ENCODE measurements at places on chromosomes 2 and 18.

- H3K4me3 ChIP-seq = no peak overlapping the region
- H3K36me3 ChIP-seq = no peaks in the 10 kb centered on the region
- no peaks in the 10 kb centered on the region for H3K4me1 ChIP-seq
- H3K27me3 ChIP-seq = no peaks in the 10 kb centered on the region
- no peak overlapping the region for H3K27ac ChIP-seq
- no peak for DNase-seq
Observed at GRCh38 chr2:237354892-237355291, 59.1 kb downstream of the COL6A3 start.

- no peak overlapping the region for H3K4me3 ChIP-seq
- H3K27me3 ChIP-seq = no peaks in the 10 kb centered on the region
- H3K4me1 ChIP-seq = no peaks in the 10 kb centered on the region
- no peaks in the 10 kb centered on the region for H3K36me3 ChIP-seq
- H3K27ac ChIP-seq = no peak overlapping the region
Observed at GRCh38 chr2:145095641-145096435, 575.9 kb upstream of the ZEB2 start.

DNA sequence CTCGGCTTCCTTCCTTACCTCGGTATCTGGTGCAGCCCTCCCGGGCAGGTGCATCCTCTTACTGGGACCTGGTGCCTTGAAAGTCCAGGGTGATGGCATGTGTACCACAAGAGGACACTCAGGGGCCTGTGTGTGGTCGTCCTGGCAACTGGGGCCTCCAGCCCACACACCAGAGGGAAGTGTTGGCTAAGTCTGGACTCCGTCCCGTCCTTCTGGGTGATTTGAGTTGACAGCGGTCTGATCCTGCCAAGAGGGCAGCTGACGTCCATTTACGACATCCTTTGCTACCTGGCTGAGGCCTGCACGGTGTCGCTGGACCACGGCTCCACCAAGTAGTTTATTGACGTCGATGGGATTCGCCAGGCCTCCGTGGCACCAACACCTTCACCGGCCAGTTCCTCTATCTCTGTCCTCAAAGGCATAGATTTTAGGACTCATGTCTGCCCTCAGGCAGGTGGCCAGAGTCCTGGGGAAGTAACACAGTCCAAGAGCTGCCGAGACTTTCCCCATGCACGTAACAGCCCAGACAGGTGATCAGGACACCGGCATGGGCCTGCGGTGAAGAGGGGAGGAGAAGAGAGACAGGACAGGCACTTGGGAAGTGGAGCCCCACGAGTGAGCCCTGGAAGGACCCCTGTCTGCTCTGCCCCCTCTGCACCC is 186.0 kb upstream of the HDAC4 start:
- H3K4me3 ChIP-seq = no peak overlapping the region
- peaks cover 2% of the 10 kb centered on the region for H3K4me1 ChIP-seq
- no peaks in the 10 kb centered on the region for H3K27me3 ChIP-seq
- H3K27ac ChIP-seq = no peak overlapping the region
- no peak for DNase-seq

- no peaks in the 10 kb centered on the region for H3K27me3 ChIP-seq
- no peak for DNase-seq
- H3K36me3 ChIP-seq = peaks cover 22% of the 10 kb centered on the region
- peaks cover 16% of the 10 kb centered on the region for H3K4me1 ChIP-seq
- H3K4me3 ChIP-seq = no peak overlapping the region
Observed at GRCh38 chr18:80107426-80107825, 1.6 kb upstream of the ADNP2 start.

- no peak within 1 kb of the TSS for H3K4me3 ChIP-seq
- H3K36me3 ChIP-seq = no peaks in the 10 kb centered on the region
- H3K27me3 ChIP-seq = no peaks in the 10 kb centered on the region
- no peak for DNase-seq
- no peak within 1 kb of the TSS for H3K27ac ChIP-seq
- H3K4me1 ChIP-seq = no peaks in the 10 kb centered on the region
Observed at GRCh38 chr2:43676322-43677050, at the start of gene C1GALT1C1L. TSS of gene C1GALT1C1L (minus strand) at chr2:43676429. CDS start at chr2:43676322, 107 bp downstream.

- H3K4me3 ChIP-seq = no peak overlapping the region
- H3K4me1 ChIP-seq = peaks cover 2% of the 10 kb centered on the region
- no peak for DNase-seq
Observed at GRCh38 chr2:216017365-216017764, 4.0 kb upstream of the MREG start.

DNA sequence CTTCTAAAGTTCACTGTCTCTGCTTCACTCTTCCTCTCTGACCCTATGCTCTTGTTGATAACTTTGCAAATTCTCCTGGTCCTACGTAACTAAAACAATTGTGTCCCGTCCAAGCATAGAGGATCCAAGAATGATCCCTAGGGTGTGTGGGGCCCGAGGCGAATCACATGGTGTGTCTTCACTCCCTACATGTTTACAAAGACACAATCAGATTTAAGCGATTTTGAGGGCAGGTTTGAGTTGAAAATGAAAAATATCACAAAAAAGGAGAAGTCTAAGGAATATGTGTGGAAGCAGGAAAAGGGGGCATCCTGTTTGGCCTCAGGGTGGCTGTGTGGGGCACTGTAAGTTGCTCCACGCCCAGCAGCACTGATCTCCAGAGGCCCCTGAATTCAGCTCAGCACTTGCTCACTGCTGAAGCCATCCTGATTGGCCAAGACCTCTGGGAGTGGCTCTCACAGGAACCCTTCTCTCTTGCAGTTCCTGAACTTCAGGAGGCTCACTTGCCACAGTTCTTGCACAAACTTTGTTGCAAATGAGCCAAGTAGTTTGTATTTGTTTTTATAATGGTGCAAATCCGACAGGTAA is 363.6 kb downstream of the ZNF521 start:
- H3K4me1 ChIP-seq = peaks cover 14% of the 10 kb centered on the region
- no peak overlapping the region for H3K4me3 ChIP-seq
- no peaks in the 10 kb centered on the region for H3K27me3 ChIP-seq
- H3K27ac ChIP-seq = no peak overlapping the region

GRCh38 chr2:222311319-222311977 is 12.7 kb upstream of the PAX3 start:
- no peaks in the 10 kb centered on the region for H3K36me3 ChIP-seq
- H3K27ac ChIP-seq = no peak overlapping the region
- no peak for DNase-seq

DNA sequence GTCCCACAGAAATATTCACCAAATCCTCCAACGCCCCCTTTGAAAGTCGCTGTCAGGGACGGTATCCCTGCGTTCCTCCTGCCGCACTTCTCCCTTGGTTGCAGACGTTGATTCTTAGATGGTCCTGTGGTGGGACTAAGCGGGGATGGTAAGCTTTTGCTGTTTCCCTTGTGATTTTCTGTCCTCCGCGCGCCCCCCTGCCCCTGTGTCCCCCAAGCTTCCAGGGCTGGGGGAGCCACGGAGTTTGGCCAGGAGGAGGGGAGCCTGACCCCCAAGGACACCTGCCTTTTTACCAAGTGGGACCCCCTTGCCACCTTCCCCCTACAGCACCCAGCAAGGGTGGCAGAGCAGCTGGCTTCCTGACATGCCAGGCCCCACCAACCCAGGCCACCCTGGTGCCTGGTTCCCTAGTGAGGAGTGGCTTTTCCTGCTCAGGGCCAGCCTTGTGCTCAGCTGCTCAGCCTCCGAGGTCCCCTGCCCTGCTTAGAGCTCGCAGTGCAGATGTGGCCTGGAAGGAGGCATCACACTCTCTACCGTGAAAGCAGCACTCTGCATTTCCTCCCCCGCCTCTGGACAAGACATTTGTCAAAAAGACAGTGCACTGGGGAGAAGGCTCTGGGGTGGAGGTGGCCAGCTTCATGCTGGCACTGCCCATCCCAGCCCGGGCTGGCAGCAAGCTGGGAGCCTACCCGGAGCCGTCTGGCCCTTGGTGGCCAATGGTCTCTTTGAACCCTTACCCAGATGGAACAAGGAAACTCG is 49.4 kb downstream of the TWIST2 start:
- H3K27me3 ChIP-seq = peaks cover 21% of the 10 kb centered on the region
- no peaks in the 10 kb centered on the region for H3K36me3 ChIP-seq
- no peak overlapping the region for H3K27ac ChIP-seq
- no peak overlapping the region for H3K4me3 ChIP-seq
- no peak for DNase-seq

GRCh38 chr2:38560092-38560491 is 42.6 kb downstream of the HNRNPLL start:
- no peak overlapping the region for H3K27ac ChIP-seq
- DNase-seq = no peak
- H3K4me3 ChIP-seq = no peak overlapping the region
- no peaks in the 10 kb centered on the region for H3K27me3 ChIP-seq

DNA sequence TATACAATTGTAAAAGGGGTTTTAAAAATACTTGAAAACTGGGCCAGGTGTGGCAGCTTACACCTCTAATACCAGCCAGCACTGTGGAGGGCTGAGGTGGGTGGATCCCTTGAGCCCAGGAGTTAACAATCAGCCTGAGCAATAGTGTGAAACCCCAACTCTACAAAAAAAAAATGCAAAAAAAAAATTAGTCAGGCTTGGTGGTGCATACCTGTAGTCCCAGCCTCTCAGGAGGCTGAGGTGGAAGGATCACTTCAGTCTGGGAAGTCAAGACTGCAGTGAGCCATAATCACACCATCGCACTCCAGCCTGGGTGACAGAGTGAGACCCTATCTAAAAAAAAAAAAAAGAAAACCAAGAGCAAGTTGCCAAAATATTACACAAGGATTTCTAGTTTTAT is 182.7 kb downstream of the UBE2E3 start:
- no peaks in the 10 kb centered on the region for H3K4me1 ChIP-seq
- no peaks in the 10 kb centered on the region for H3K27me3 ChIP-seq
- H3K27ac ChIP-seq = no peak overlapping the region
- DNase-seq = no peak

Data from neuronal stem cell (in vitro differentiated cells).